ENCODE measurements at places on chromosomes 5 and 9.

DNA sequence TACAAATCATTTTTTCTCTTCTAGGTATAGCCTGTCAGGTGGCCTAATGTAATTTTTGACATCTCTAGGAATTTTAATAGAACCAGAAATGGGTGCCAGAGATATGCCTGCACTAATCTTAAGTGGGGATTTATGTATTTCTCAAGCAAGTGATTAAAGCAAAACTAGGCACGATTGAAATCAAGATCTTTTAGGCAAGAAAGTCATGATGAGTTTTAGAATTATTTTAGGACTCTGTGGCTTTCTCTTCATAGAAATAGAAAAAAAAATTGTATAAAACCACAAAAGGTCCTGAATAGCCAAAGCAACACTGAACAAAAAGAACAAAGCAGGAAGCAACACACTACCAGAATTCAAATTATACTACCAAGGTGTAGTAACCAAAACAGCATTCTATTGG lies 952 bp upstream of the AMACR start:
- no peak for DNase-seq

DNA sequence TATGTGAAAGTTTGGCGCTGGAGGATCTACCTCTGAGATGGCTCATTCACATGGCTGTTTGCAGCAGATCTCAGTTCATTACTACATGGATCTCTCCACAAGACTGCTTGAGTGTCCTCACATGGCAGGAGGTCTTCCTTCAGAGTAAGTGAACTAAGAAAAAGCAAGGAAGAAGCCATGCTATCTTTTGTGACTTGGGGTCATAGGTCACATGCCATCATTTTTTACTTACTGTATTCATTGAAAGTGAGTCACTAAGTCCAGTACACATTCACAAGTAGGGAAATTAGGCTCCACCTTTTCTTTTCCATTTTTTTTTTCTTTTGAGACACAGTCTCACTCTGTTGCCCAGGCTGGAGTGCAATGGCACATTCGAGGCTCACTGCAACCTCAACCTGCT lies 8.7 kb upstream of the CDKN2AIPNL start:
- DNase-seq, result no peak

GRCh38 chr5:78526049-78526525 lies 122.5 kb downstream of the LHFPL2 start:
- no peak for DNase-seq

DNA sequence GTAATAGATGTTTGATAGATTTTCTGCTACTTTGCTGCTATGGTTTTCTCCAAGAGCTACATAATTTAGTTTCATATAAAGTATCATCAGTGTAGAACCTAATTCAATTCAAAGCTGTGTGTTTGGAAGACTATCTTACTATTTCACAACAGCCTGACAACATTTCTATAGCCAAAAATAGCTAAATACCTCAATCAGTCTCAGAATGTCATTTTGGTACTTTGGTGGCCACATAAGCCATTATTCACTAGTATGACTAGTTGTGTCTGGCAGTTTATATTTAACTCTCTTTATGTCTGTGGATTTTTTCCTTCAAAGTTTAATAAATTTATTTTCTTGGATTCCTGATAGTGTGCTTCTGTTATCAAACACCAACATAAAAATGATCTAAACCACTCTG lies 35.1 kb upstream of the CCDC152 start:
- no peak for DNase-seq

DNA sequence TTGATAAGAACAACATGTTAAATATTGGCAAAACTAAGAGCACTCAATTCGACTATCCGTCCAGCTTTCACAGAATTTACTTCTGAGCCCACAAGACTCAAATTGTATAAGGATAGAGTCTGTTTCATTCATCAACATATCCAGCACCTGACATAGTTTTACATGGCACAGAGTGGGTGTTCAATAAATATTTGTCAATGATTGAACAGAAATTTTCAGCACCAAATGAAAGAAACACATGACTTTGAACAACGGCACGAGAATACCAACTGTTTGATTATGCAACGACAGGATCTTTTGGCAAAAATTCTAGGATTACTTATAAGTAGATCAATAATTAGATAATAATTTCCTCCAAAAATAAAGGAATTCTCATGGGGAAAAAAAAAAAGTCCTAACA lies 41.8 kb downstream of the SKP2 start:
- DNase-seq, result no peak

- DNase-seq, result no peak
Observed at GRCh38 chr5:174532455-174533453, 191.6 kb upstream of the MSX2 start.
